Breast epithelium (tissue), 4 donors: ENCODE measurements at places on chromosomes 3 and 15.

GRCh38 chr3:132781922-132782321, 59.7 kb upstream of the NPHP3 start:
- no peak for DNase-seq

GRCh38 chr3:140378571-140379340, 299.1 kb upstream of the TRIM42 start:
- DNase-seq: no peak

DNA sequence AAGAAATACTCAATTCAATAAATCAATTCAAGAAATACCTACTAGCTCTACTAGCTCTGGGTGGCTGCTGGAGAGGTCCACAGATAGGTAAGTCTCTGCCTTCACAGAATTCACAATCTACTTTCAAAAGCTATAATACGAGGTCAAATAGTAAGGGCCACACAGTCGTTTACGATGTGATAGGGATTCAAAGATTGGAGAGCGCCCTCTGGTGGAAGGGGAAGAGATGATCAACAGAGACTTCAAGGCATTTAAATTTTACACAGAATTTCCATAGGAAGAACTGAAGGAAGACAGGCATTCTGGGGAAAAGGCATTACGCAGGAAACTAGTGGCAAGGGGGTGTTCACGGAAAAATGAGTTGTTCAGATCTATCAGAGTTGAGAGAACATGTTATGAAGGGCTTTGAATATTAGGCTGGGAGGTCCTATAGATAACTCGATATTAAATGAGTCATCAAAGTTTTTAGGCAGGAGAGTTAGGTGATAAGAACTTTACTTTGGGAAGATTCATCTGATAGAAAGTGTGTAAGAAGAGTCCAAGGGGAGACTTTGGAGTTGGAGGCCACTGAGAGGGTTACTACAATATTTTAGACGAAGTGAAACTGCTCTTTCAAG, 128.8 kb downstream of the FRMD5 start:
- no peak for DNase-seq

DNA sequence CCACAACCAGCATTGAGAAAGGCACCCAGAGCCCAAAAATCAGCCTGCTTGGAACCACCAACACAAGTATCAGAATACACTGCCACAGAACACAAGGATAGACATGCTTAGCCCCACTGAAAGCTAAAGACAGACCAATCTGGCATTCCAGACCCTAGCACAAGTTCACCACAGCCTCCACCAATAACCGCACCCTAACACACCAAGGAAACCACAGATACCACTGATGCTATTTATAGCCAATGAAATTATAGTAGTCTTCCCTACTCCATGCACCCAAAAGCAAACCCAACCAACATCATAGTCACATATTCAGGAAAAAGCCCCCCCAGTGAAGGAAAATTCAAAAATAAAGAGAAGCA, 83.9 kb upstream of the STT3B start:
- DNase-seq: no peak

- DNase-seq: no peak
Observed at GRCh38 chr3:194928831-194929577, 243.3 kb downstream of the FAM43A start.

- no peak for DNase-seq
Observed at GRCh38 chr15:31487811-31488436, 161.3 kb downstream of the KLF13 start.

DNA sequence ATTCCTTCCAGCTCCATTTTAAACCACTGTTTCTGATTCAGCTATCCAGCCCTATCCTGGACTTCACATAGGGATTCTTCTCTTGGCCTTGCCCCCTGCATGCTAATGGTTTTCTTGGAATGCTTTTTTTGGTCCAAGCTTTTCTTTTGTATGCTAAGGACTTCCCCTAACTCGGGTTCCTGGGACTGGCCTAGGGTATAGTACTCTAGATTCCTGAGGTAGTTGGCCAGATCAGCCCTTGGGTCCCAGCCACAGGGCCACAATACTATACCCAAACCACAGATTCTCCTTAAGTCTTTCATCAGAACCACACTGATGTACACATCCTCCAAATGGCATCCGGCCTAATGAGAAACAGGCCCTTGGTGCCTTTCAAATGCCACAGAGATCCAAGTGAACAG, 2.8 kb downstream of the FYCO1 start:
- DNase-seq: no peak

- no peak for DNase-seq
Observed at GRCh38 chr15:94265982-94266381, 34.6 kb downstream of the MCTP2 start.

DNA sequence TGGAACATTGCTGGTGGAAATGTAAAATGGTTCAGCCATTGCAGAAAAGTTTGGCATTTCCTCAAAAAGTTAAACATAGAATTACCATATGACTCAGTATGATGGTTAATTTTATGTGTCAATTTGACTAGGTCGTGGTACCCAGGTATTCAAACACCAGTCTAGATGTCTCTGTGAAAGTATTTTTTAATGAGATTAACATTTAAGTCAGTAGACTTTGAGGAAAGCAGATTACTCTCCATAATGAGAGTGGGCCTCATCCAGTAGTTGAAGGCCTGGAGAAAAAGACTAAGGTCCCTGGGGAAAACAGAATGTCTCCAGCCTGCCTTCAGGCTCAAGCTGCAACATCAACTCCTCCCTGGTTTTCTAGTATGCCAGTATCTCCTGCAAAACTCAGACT, 42.3 kb upstream of the TMEM87A start:
- DNase-seq: no peak

GRCh38 chr15:93086791-93087190, 2.2 kb downstream of the RGMA start:
- no peak for DNase-seq

DNA sequence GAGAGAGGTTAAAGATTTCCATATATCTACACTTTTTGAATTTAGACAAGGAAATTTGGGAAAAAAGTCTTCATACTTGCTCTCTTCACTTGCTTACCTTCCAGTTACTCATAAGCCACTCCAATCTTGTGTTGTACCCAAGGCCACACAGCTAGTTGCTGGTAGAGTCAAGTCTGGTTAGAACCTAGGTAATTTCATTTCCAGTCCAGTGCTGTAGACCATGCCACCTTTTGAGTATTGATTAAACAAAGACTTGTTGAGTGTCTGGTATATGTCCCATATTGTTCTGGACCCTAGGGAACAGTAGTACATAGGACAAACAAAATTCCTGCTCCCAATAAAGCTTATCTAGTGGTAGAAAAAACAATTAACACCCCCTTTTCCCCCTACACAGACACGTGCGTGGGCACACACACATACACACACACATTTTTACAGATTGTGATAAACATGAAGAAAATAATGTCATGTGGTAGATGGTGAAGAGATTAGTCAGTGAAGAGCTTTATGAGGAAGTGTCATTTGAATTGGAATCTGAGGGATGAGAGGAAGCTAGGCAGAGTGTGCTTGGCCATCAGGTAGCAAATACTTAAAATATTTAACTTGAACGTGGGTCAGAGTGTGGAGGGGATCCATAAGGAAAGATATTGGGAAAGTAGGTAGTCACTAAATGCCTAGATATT, 2.1 kb downstream of the CMC1 start:
- no peak for DNase-seq

DNA sequence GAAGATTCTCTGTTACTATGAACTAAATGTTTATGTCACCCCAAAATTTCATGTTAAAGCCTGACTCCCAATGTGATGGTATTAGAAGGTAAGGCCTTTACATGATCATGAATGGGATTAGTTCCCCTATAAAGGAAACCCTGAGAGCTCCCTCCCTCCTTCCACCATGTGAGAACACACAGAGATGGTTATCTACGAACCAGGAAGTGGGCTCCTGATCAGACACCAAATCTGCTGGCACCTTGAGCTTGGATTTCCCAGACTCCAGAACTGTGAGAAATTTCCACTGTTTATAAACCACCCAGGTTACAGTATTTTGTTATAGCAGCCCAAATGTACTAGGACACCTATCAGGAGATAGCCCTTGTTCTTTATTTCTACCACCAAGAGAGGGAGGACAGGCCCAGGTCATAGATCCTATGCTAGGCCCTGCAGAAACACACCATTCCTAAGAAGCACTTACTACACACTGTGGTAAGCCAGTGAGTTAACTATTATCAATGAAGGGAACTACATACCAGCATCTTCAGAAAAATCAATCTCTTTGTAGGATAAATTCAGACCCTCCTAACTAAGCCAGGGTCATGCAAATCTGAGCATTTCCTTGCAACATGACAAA, 59.0 kb downstream of the PRKAR2A start:
- DNase-seq: no peak

- DNase-seq: no peak
Observed at GRCh38 chr15:75841626-75842025, 1.6 kb upstream of the UBE2Q2 start.

GRCh38 chr15:34434627-34435305, 2.8 kb downstream of the GOLGA8A start:
- no peak for DNase-seq

- DNase-seq: no peak
Observed at GRCh38 chr3:51934139-51934850, 7.4 kb downstream of the RRP9 start.

DNA sequence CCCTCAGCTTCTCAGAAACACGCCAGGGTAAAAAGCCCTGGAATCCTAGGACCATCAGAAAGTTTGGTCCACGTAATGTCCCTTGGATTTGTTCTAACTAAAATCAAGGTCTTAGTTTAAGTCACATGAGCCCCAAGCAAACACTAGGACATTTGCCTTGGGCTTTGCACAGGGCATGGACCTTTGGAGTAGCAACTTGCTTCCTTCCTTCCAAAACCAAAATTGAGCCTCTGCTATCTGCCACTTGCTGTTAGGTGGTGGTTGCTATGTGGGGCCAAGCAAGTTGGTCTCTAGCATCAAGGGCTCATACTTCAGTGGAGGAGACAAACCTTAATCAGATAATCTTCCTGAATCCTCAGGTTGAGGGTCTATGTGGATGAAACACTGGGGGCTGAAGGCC, 4.0 kb upstream of the DAG1 start:
- no peak for DNase-seq

GRCh38 chr15:88498996-88499395, 31.5 kb downstream of the MRPS11 start:
- no peak for DNase-seq

- DNase-seq: no peak
Observed at GRCh38 chr3:112005091-112005672, 6.5 kb downstream of the TAGLN3 start.

GRCh38 chr3:85783291-85783690, 824.5 kb downstream of the CADM2 start:
- DNase-seq: no peak

DNA sequence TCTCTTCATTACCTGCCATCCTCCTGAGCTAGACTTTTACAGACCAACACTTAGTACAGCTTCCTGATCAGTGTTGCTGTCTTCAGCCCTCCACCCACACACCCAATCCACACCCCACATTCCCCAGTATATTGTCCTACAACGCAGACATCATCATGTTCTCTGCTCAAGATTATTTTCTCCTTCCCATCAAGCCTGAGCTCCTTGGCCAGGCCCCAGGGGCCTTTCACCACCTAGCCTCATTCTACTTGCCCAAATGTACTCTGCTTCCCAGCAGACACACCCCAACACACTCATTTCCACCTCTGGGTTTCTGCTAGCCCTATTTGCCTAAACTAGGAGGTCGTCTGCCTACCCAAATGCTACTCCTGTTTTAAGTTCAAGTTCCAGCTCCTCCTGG, 37.0 kb downstream of the DAPK2 start:
- no peak for DNase-seq

DNA sequence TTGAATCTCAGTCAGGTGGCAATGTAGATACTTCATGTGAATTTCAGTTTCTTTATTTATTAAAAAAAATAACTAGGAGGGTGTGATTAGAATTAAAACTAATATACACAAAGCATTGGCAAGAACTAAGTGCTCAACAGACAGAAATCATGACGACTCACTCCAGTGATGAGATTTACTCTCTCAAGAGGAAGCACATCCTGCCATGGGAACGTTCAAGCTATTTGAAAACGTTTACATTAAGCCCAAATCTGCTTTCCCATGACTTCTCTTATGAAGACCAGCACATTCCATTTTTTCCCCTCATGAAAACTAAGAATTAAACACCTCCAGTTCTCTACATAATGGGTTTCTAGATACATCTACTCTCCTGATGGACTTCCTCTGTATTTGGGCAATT, 8.5 kb downstream of the WDR53 start:
- no peak for DNase-seq

DNA sequence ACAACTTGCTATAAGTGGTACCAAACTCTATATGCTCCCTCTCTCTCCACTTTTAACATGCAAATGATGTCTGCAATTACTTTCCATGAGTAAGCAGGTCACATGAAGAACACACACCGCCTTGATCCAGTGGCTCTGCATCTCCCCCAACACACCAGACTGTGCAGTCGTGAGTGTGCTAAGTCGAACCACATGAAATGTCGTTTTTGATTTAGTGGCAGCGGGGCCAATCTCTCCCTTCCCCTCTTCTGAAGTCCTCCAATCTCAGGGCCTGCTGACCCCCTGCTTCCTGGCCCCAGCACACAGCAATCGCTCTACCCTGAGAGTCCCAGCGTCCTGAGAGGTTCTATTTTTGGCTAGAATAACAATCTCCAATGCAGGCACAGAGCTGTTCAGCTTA, 312.5 kb downstream of the SHQ1 start:
- DNase-seq: no peak

GRCh38 chr15:70566047-70566835, 197.1 kb downstream of the UACA start:
- peak; percentile 10 for DNase-seq

GRCh38 chr3:140748903-140749302, 71.0 kb downstream of the TRIM42 start:
- DNase-seq: no peak

- no peak for DNase-seq
Observed at GRCh38 chr3:138374573-138375134, 26.3 kb downstream of the MRAS start.

DNA sequence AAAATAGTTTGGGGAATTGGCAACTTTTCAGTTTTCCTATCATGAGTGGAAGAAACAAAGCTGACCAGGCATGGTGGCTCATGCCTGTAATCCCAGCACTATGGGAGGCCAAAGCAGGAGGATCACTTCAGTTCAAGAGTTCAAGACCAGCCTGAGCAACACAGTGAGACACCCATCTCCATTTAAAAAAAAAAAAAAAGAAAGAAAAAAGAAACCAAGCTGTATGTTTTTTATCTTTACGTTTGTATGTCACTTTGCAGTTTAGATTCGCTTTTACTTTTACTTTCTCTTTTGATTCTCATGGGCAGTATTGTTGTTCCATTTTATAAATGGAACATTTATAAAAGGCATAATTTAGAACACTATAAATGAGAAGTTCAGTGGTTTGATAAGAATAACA, 31.2 kb upstream of the TNIK start:
- no peak for DNase-seq

- DNase-seq: peak; percentile 44
Observed at GRCh38 chr3:172317984-172318383, 130.3 kb downstream of the GHSR start.
